ENCODE measurements at places on chromosomes 5 and 9.
A peak's percentile ranks its signal among the peaks of the same experiment; 100 is the strongest.

GRCh38 chr9:79664375-79664831 lies 92.6 kb downstream of the TLE4 start:
- H3K4me1 ChIP-seq = peaks cover 41% of the 10 kb centered on the region
- H3K36me3 ChIP-seq = no peaks in the 10 kb centered on the region
- H3K4me3 ChIP-seq = peak overlapping the region; percentile 20
- no peaks in the 10 kb centered on the region for H3K27me3 ChIP-seq
- peak overlapping the region; percentile 28 for H3K27ac ChIP-seq

DNA sequence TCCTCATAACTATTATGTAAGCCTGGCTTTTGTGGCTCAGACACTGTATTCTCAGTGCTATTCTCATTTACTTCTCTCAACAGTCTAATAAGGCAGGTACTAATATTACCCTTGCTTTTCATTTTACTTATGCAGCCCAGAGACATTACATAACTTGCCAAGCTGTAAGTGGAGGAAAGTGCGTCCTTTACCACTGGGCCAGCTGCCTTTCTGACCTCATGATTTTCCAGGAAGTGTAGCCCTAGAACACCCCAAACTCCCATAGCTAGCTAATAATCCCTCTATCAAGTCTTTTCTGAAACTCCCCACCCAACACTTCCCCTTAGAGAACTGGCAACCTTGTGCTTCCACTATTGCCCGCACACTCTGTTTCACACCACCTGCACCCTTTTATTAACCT lies 192.9 kb upstream of the HMHB1 start:
- H3K27ac ChIP-seq = no peak overlapping the region
- no peaks in the 10 kb centered on the region for H3K36me3 ChIP-seq
- no peaks in the 10 kb centered on the region for H3K27me3 ChIP-seq
- peaks cover 1% of the 10 kb centered on the region for H3K4me1 ChIP-seq
- no peak for DNase-seq

DNA sequence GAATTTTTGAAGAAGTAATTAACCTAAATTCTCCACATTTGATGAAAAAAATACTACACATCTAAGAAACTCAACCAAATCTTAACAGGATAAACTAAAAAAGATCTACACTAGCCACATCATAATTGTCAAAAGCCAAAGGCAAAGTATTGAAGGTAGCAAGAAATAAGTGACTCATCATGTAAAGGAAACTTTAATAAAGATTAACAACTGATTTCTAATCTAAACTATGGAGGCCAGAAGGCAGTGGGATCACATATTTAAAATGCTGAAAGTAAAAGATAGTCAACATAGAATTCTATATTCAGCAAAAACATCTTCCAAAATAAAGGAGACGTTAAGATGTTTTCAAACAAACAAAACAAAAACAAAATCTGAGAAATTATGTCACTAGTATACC lies 2002.9 kb downstream of the MAT2B start:
- no peak for DNase-seq
- H3K36me3 ChIP-seq = no peaks in the 10 kb centered on the region
- no peaks in the 10 kb centered on the region for H3K27me3 ChIP-seq
- H3K4me3 ChIP-seq = no peak overlapping the region
- no peaks in the 10 kb centered on the region for H3K4me1 ChIP-seq

GRCh38 chr5:160075073-160075472 lies 44.2 kb downstream of the PWWP2A start:
- H3K27ac ChIP-seq = no peak overlapping the region
- H3K4me1 ChIP-seq = no peaks in the 10 kb centered on the region
- no peak for DNase-seq
- no peaks in the 10 kb centered on the region for H3K27me3 ChIP-seq

DNA sequence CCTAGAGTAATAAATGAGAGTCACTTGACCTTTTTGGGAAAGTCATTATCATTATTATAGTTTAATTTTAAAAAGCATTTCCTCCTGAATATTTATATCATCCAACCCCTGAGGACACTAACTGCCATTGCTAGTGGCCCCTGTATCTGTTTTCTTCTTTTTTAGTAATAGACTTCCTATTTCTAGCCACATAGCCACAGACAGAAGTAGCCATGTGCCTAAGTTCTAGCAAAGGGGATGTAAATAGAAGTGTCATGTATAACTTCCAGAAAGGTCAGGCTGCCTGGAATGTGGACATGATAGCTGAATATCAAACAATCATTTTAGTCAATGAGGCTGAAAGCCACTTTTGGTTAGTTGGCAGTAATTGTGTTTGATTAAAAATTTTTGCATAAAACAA lies 37.5 kb upstream of the IQGAP2 start:
- H3K4me1 ChIP-seq = no peaks in the 10 kb centered on the region
- no peaks in the 10 kb centered on the region for H3K27me3 ChIP-seq
- no peak overlapping the region for H3K27ac ChIP-seq
- no peak overlapping the region for H3K4me3 ChIP-seq
- DNase-seq = no peak
- H3K36me3 ChIP-seq = no peaks in the 10 kb centered on the region

- no peaks in the 10 kb centered on the region for H3K36me3 ChIP-seq
- DNase-seq = no peak
- no peak overlapping the region for H3K4me3 ChIP-seq
- no peak overlapping the region for H3K27ac ChIP-seq
Observed at GRCh38 chr9:115254287-115255180, 136.6 kb upstream of the TNC start.

- no peaks in the 10 kb centered on the region for H3K36me3 ChIP-seq
- H3K27me3 ChIP-seq = no peaks in the 10 kb centered on the region
- peak; percentile 36 for DNase-seq
- H3K4me3 ChIP-seq = peak overlapping the region; percentile 50
Observed at GRCh38 chr5:109533751-109534272, 124.0 kb upstream of the PJA2 start.

- H3K27ac ChIP-seq = no peak overlapping the region
- H3K36me3 ChIP-seq = no peaks in the 10 kb centered on the region
- H3K4me1 ChIP-seq = no peaks in the 10 kb centered on the region
- peaks cover 43% of the 10 kb centered on the region for H3K27me3 ChIP-seq
- no peak for DNase-seq
- H3K4me3 ChIP-seq = no peak overlapping the region
Observed at GRCh38 chr5:170511551-170512258, 7.9 kb downstream of the KCNIP1 start.

DNA sequence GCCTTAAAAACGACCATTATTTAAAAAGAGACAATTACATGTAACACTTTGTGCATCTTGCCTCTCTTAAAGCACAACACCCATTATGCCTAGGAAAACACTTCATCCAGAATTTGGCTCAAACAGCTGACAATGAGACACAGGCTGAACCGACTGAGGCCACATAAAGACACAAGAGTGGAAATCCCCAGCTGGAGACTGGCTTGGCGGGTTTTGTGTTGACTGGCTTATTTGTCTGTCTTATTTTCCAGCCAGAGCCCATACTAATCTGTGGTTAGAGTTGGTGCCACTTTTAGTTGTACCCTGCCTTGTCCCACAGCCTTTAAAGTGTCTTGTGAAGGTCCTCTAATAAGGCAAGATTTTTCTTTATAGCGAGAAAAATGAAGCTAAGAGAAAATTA lies 21.2 kb downstream of the TRIM14 start:
- no peaks in the 10 kb centered on the region for H3K4me1 ChIP-seq
- no peak overlapping the region for H3K27ac ChIP-seq
- no peak overlapping the region for H3K4me3 ChIP-seq
- H3K36me3 ChIP-seq = no peaks in the 10 kb centered on the region
- DNase-seq = no peak
- H3K27me3 ChIP-seq = no peaks in the 10 kb centered on the region

GRCh38 chr9:33430942-33431341 lies 16.5 kb downstream of the AQP3 start:
- peaks cover 5% of the 10 kb centered on the region for H3K4me1 ChIP-seq
- H3K27me3 ChIP-seq = peaks cover under 1% of the 10 kb centered on the region
- no peak overlapping the region for H3K4me3 ChIP-seq
- DNase-seq = peak; percentile 44
- H3K27ac ChIP-seq = no peak overlapping the region

GRCh38 chr5:54520438-54520846 lies 2.9 kb downstream of the SNX18 start:
- no peaks in the 10 kb centered on the region for H3K27me3 ChIP-seq
- H3K36me3 ChIP-seq = no peaks in the 10 kb centered on the region
- peaks cover 51% of the 10 kb centered on the region for H3K4me1 ChIP-seq
- peak overlapping the region; percentile 55 for H3K27ac ChIP-seq
- DNase-seq = peak; percentile 65

- DNase-seq = no peak
- H3K36me3 ChIP-seq = no peaks in the 10 kb centered on the region
- no peaks in the 10 kb centered on the region for H3K4me1 ChIP-seq
- no peaks in the 10 kb centered on the region for H3K27me3 ChIP-seq
Observed at GRCh38 chr9:30575691-30576090, 1808.8 kb upstream of the ACO1 start.

- no peak for DNase-seq
- H3K27ac ChIP-seq = no peak overlapping the region
- H3K27me3 ChIP-seq = peaks cover 10% of the 10 kb centered on the region
- H3K4me1 ChIP-seq = no peaks in the 10 kb centered on the region
- H3K36me3 ChIP-seq = no peaks in the 10 kb centered on the region
Observed at GRCh38 chr5:62268792-62269191, 37.2 kb upstream of the KIF2A start.

- peak overlapping the region; percentile 100 for H3K4me3 ChIP-seq
- peaks cover 46% of the 10 kb centered on the region for H3K4me1 ChIP-seq
- H3K27me3 ChIP-seq = no peaks in the 10 kb centered on the region
- peak overlapping the region; percentile 99 for H3K27ac ChIP-seq
- DNase-seq = no peak
Observed at GRCh38 chr9:73155968-73156864, 4.6 kb downstream of the ANXA1 start.

DNA sequence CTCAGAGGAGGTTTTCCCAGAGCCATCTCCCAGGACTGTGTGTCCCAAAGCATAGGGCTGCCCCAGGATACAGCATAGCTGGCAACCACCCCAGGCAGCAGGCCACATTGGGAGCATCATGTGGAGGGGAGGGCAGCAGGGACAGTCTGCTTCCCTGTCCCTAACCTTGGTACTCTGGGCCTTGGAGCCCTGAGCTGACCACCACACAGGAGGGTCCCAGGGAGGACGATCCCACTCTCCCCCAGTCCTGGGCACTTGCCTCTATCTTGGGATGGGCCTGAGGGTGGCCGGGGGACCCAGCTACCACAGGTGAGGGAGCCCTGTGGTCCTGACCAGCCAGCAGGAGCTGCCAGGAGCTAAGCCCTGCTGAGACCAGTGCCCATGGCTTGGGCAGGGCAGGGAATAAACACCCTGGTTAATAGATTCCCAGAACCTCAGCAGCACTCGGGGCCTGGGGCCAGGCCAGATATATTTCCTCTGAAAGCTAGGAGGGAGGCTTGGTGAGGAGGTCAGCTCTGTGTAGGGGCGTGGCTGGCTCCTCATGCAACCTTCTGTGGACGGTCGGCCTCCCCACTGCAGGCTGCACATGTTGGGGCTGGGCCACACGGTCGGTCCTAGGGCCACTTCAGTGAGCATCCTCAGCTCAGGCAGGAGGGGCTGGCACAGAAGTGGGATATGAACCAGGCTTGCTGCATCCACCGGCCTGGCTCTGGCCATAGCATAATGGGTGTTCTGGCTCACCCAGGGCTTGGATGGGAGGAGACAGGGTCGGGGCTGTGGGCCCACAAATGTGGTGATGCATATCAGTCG lies 4.2 kb downstream of the NINJ1 start:
- no peak overlapping the region for H3K27ac ChIP-seq
- peaks cover 13% of the 10 kb centered on the region for H3K4me1 ChIP-seq
- no peak overlapping the region for H3K4me3 ChIP-seq
- H3K36me3 ChIP-seq = no peaks in the 10 kb centered on the region
- no peaks in the 10 kb centered on the region for H3K27me3 ChIP-seq
- DNase-seq = no peak

GRCh38 chr5:135032999-135033861 lies 798 bp downstream of the PITX1 start:
- no peak overlapping the region for H3K27ac ChIP-seq
- peak overlapping the region; percentile 59 for H3K4me3 ChIP-seq
- no peaks in the 10 kb centered on the region for H3K4me1 ChIP-seq
- DNase-seq = peak; percentile 54
- H3K36me3 ChIP-seq = no peaks in the 10 kb centered on the region

GRCh38 chr5:172630986-172631385 lies 10.1 kb upstream of the NEURL1B start:
- H3K4me1 ChIP-seq = no peaks in the 10 kb centered on the region
- no peak for DNase-seq
- H3K27me3 ChIP-seq = peaks cover 31% of the 10 kb centered on the region
- H3K27ac ChIP-seq = no peak overlapping the region

DNA sequence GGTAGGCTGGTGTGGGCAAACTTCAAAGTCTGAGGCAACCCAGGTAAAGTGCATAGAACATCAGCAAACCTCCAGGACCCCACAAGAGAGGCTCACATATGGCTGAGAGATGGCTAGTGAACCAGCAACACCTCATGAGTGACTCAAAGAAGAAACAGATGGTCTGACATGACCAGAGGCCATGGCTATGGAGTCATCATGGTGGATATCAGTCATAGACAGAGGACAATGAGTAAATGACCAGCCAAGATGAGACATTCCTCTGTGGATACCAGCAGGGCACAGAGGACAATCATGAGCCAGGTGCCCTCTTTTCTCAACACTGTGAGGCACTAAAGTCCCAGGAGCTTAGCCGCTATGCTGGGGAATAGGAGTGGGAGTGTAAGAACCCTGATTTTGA lies 180.8 kb downstream of the RASEF start:
- DNase-seq = peak; percentile 8
- no peaks in the 10 kb centered on the region for H3K4me1 ChIP-seq

DNA sequence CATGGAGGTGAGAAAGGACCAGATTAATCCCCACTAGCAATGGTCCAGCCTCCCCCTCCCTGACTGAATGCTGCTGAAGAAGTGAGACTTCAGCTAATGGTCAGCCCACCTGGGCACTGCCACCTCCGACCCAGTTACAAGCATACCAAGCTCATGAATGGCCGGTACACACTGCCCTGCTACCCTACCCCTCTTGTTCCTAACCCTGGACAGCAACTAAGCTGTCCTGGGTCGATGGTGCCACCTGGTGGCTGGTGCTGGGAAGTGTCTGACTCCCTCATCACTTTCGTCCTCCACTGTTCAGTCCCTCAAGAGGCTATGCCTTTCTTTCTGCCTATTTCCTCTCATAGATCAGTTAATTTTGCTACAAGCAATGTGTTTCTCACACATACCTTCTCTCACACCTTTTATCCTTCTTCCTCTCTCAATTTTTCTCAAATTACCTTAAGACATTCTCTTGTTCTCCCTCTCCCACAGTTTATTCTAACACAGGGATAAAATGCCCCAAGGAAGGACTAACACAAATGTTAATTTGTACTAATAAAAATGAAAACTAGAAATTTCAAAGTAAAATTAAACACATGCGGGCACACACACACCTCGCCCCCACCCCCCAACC lies 42.4 kb downstream of the PAX5 start:
- H3K36me3 ChIP-seq = no peaks in the 10 kb centered on the region
- peaks cover 41% of the 10 kb centered on the region for H3K27me3 ChIP-seq
- no peak for DNase-seq
- no peaks in the 10 kb centered on the region for H3K4me1 ChIP-seq
- H3K4me3 ChIP-seq = no peak overlapping the region

DNA sequence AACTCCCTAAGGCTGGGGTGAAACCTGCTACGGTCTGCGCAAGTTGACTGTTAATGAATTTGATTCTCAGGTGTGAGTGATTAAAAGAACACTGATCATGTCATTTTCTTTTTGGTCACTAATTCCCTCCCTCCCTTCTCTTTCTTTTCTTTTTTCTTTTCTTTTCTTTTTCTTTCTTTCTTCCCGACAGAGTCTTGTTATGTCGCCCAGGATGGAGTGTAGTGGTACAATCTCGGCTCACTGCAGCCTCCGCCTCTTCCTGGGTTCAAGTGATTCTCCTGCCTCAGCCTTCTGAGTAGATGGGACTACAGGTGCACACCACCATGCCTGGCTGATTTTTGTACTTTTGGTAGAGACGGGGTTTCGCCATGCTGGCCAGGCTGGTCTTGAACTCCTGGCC lies 2.6 kb downstream of the ANXA1 start:
- peaks cover 38% of the 10 kb centered on the region for H3K36me3 ChIP-seq
- H3K4me3 ChIP-seq = peak overlapping the region; percentile 100
- no peaks in the 10 kb centered on the region for H3K27me3 ChIP-seq
- peaks cover 64% of the 10 kb centered on the region for H3K4me1 ChIP-seq
